M059J (cell line): ENCODE measurements at places on chromosomes 6 and 20. TPM values are rescaled to one million over a fixed set of nuclear protein-coding genes. Genes with fewer than 3 reads are reported as not detected.
A peak's percentile ranks its signal among the peaks of the same experiment; 100 is the strongest.

DNA sequence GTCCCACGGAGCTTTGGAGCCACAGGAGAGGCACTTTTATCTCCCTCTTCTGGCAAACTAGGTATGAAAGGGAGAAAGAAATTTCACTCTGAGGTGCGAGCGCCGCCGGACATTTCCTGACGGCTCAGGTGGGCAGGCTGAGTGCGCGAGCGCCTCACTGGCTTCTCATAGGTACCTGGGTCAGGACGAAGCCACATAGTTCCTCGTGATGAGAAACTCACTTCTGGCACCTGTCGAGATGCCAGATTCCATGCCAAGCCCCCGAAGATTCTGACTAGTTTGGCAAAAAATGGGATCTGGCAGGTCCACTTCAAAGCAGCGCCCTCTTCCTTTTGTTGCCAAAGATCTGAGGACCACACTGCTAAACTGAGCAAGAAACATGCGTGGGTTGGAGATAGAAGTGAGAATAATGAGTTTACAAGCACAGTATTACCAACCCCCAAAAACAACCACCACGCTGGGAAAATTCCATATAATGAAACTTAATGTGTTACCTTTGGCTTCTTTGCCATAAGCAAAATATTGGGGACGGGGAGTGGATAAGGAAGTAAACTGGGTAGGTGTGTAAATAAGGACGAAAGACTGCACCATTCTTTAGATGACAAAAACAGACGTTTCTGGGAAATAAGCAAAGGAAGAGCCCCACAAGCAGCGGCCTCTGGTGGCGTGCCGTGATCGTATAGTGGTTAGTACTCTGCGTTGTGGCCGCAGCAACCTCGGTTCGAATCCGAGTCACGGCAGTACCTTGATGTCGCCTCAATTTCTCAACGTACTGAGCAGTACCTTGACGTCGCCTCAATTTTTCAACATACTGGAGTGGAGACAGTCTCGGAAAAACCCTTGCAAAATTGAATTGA is 89.8 kb upstream of the PRSS16 start:
- peak; percentile 85 for DNase-seq

FAM83C gene
- 0.02 TPM in 1 of 2 replicates, not detected in the other for total RNA-seq

APOM gene
- 3.7 and 6.9 TPM in 2 replicates for total RNA-seq

TINAG gene
- total RNA-seq, result not detected in 2 replicates

DNA sequence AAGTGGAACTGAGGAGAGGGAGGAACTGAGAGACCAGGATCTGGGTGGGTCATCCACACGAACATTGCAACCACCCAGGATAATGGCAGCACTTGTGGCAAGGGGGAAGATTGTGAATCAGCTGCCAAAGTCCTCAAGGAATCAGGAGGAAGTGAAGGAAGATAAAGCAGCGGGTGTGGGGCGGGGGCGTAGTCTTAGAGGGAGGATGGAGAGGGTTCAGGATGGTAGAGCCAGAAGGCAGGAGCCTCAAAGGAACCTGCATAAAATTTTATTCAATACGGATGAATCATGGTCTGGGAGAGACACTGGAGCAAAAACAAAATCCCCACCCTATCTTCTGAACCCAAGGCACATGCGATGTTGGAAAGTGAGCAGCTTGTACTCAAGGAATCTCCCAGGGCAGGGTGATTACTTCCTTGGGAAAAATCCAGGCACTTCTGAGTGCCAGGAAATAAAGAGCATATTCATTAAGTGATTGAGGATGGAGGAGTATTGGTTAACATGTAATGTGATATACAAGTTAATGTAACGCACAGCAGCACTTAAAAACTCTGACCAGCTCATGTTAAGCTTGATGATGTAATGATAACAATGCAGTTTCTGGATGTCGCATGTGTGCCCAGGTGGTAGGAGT is 82.0 kb upstream of the B3GAT2 start:
- no peak for DNase-seq

- DNase-seq, result no peak
Measured at GRCh38 chr20:19277381-19277780, 64.9 kb downstream of the SLC24A3 start.

GRCh38 chr6:155635416-155635815 is 179.8 kb upstream of the NOX3 start:
- DNase-seq, result peak; percentile 4

TRIM15 gene
- not detected in 2 replicates for total RNA-seq

DNA sequence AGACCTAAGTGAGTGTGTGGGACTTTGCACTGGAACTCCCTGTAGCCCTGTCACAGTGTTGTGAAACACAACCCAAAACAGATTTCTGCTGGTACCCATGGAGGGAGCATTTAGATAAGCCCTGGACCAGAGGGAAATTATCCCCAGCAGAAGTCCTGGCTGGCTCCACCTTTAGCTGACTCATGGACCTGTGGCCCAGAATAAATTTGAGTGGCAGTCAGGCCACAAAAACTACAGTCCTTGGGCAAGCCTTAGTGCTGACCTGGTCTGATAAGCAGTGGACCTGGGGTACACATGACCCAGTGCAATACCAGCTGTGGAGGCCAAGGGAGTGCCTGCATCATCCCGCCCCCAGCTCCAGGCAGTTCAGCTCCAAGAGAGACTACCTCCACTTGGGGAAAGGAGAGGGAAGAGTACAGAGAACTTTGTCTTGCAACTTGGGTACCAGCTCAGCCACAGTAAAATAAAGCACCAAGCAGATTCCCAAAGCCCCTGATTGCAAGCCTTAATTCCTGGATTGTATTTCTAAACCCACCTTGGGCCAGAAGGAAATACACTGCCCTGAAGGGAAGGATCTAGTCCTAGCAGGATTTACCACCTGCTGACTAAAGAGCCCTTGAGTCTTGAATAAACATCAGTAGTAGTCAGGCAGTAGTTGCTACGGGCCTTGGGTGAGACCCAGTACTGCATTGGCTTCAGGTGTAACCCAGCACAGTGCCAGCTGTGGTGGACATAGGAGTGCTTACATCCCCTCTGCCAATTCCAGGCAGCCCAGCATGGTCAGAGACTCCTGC is 140.4 kb upstream of the COL21A1 start:
- peak; percentile 71 for DNase-seq

GRCh38 chr6:21053612-21054011 is 519.4 kb downstream of the CDKAL1 start:
- DNase-seq, result peak; percentile 11

DNA sequence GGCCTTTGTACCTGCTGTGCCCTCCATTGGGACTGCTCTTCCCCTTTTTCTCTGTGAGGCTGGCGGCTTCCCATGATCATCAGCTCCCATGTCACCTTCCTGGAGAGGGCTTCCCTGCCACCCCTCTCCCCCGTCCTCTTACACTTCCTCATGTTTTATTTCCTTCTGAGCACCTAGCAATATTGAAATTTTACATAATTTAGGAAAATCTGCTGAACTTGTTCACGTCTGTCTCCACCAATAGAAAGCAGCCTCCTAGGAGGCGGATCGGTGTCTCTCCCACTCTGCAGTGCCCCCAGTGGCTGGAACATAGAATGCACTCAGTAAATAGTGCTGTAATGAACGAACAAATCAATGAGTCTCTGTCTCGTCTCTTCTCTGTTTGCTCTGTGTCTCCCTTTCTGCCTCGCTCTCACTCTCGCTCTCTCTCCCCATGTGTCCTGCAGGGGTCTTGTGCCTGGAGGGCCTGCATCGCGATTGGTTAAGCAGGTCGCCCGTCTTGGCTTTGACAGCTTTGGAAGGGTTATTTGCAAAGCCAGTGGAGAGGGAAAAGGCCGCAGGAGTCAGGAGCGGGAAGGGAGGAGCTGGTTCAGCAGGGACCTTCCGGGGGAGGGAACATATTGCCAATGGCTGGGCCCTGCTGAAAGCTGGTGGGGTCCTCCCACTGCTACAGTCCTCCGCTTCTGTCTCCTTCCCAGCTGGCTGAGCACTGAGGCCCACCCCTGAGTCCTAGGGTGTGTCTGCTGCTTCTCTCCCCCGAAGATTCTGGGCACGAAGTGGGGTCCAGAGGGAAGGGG is 12.1 kb upstream of the OCSTAMP start:
- peak; percentile 71 for DNase-seq

DNA sequence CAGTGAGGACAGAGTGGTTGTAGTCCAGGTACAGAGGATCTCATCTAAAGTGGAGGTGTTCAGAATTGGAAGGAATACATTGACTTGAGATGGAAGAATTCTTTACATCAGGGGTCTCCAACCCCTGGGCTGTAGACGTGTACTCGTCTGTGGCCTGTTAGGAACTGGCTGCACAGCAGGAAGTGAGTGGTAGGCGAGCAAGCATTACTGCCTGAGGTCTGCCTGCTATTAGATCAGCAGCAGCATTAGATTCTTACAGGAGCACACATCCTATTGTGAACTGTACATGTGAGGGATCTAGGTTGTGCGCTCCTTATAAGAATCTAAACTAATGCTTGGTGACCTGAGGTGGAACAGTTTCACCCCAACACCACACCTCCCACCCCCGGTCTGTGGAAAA is 121.1 kb downstream of the CDKAL1 start:
- DNase-seq, result no peak

TRIM10 gene
- not detected in 2 replicates for total RNA-seq

DNA sequence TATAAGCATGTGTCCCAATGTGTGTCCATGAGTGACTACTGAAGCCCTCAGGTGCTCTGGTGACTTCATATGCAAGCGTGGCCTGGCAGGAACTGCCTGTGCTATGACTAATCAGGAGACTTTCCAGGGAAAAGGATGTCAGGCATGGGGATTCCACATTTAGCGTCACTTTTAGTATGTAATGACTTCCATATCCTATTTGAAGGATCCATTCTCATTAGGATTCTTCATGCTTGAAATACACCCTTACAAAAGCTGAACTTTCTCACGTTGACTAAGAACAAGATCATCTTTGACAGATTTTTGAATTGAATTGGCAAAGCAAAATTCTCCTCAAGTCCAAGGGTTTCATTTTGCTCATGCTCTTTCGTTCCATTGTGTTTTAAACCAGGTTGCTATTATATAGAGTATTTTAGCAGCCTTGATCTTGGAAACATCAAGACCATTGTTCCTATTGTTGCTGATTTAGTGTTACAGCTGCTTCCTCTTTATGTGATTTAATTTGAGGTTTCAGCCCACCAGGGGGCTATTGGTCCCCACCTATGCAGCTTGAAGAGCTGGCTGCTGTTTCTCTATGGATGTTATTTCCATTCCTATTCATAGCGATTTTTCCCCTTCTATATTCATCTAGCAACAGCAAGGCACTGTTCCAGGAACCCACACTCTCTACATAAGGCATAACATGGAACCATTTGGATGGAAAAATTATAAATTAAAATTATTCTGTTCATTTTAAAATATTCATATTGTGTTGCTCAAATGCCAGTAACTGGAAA is 418.6 kb downstream of the CDKAL1 start:
- peak; percentile 97 for DNase-seq

PRL gene
- total RNA-seq, result not detected in 2 replicates

DNA sequence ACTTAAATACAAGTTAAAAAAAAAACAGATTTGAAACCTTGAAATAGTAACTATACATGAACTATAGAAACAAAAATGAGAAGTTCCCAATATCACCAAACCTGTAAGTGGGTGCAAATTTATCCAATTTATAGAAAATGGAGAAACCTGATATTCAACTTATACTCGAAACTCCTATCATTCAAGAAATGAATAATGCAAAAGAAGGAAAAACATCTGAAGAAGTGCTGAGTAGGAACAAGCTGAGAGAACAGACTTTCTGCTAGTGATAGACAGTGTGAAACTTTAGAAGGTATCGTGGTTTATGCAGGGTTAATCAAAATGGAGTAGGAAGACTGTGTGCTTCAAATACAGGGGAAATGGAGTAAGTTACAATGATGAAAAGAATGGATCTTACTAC is 4.5 kb downstream of the GPR63 start:
- DNase-seq, result no peak

C2 gene
- 2.9 and 3.3 TPM in 2 replicates for total RNA-seq

GRCh38 chr6:158387036-158387435 is 74.8 kb downstream of the TULP4 start:
- no peak for DNase-seq

GRCh38 chr6:53598265-53598907 is 53.5 kb upstream of the GCLC start:
- DNase-seq, result no peak

- no peak for DNase-seq
Measured at GRCh38 chr6:14645221-14645620, 527.6 kb downstream of the CD83 start.

DNA sequence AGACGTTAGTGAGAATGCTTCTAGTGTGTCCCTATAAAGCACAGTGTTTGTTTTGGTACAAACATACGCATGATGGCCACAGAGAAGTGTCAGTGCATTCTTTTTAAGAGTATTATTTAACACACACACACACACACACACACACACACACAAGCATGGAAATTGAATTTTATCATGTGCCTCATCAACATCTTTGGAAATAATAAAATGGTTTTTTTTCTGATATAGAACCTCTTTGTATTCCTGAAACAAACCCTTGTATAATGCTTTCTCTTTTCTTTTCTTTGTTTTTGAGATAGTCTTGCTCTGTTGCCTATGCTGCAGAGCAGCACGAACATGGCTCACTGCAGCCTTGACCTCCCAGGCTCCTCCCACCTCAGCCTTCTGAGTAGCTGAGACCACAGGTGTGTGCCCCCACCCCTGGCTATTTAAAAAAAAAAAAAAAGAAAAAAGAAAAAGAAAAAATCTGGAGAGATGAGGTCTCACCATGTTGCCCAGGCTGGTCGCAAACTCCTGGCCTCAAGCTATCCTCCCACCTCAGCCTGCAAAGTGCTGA is 116.2 kb upstream of the SYNDIG1 start:
- DNase-seq, result no peak

GRCh38 chr6:72798196-72798595 is 176.3 kb downstream of the KCNQ5 start:
- DNase-seq, result peak; percentile 85

PRDM1 gene
- total RNA-seq, result 8.0 and 14.8 TPM in 2 replicates

GRCh38 chr20:21117521-21117920 is 8.4 kb upstream of the KIZ start:
- DNase-seq, result no peak

GRCh38 chr20:43715511-43715910 is 11.3 kb downstream of the GTSF1L start:
- no peak for DNase-seq

DNA sequence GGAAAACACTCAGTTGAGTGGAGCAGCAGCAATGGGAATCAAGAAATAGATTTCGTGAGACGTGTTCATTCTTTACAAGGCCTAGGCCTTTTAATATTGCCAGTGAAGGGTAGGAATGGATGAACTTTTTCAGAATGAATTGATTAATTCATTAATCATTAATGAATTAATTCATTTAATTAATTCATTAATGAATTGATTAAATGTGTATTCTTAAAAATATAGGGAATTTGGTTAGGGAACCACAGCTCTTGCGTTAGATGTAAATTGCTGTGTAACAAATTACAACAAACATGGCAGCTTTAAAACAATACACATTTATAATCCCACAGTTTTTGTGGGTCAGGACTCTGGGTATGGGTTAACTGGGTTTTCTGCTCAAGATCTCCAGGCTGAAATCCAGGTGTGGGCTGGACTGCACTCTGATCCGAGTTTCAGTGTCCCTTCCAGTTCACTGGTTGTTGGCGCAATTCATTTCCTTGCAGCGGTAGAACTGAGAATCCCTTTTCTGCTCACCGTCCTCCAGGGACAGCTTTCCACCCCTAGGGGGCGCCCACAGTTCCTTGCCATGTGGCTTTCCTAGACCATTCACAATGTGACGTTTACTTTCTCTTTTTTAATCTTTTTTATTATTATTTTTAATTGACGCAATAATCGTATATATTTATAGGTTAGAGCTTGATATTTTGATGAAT is 32.8 kb upstream of the BCAS1 start:
- peak; percentile 80 for DNase-seq

- no peak for DNase-seq
Measured at GRCh38 chr6:105220186-105220585, 40.4 kb upstream of the POPDC3 start.

BNIP5 gene
- total RNA-seq, result not detected in 2 replicates

- DNase-seq, result peak; percentile 59
Measured at GRCh38 chr20:4549711-4550259, 171.9 kb upstream of the PRND start.
